ENCODE measurements at places on chromosomes 6 and 20.

GRCh38 chr6:163370464-163371117 lies 43.9 kb upstream of the QKI start:
- no peak for DNase-seq

DNA sequence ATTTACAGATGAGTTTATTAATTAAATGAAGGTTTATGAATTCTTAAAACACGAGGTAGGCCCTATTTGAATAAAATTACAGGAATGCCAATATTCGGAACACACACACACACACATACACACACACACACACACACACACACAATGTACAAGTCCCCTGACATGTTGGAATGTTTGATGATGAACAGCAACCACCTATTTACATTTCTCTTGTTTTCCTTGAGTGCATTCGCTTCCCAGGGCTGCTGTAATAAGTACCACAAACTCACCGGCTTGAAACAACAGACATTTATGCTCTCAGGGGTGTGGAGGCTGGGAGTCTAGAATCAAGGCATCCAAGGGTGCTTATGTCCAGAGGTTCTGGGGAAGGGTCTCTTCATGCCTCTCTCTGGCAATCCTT lies 90.3 kb downstream of the SLC22A3 start:
- no peak for DNase-seq

GRCh38 chr6:11093376-11093625 lies 333 bp upstream of the SMIM13 start:
- DNase-seq, result no peak

DNA sequence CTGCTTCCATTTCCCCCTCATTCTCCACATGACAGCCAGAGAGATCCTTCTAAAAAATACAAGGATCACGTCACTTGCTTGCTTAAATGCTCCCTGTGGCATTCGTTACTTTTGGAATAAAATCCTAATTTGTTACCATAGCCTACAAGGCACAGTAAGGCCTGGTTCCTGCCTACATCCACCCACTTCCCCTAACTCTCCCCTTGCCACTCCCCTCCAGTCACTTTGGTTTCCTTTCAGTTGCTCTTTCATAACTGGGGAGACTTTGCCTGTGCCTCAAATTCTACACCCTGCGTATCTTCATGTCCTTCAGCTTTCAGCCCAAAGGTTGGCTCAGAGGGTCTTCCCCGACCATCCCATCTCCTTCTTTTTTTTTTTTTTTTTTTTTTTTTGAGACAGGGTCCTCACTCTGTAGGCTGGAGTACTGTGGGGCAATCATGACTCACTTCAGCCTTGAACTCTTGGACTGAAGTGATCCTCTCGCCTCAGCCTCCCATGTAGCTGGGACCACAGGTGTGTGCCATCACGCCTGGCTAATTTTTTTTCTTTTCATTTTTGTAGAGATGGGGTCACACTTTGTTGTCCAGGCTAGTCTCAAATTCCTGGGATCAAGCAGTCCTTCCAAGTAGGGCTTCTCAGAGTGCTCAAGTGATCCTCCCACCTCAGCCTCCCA lies 12.5 kb downstream of the ID1 start:
- DNase-seq, result no peak

DNA sequence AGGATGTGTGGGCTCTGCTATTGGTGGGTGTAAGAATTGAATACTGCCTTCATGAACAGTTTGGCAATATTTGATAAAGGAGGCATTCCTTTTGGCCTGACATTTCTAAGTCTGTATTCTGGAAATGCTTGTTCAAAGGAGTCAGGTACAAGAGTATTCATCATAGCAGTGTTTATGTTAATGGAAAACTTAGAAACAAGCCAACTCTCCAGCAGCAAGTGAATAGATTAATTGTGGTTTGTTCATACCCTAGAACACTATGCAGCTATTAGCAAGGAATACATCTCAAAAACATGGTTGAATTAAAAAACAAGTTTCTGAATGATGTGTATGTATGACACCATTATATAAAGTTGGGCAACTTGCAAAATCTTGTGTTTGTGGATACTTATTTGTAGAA lies 195.8 kb downstream of the ZFAND3 start:
- DNase-seq, result no peak

All from NCI-H526 (cell line).